ENCODE measurements at places on chromosomes 4 and X.

DNA sequence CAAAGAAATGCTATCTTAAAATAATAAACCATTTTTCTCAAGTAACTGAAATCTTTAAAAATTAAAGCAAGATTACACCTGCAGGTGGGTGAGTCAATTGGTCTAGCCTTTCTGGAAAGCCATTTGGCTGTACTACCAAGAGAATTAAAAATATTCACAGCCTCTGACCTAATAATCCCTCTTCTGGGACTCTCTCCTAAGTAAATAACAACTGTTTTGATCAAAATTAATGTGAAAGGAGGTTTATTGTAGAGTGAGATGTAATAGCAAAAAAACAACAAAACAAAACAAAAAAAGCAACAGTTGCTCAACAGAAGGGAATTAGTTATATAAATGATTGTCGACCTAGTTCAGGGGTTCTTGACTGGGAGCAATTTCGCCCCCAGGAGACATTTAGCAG is 89.0 kb downstream of the GEMIN8 start:
- no peak for DNase-seq

GRCh38 chr4:921830-922331 is 10.2 kb downstream of the GAK start:
- DNase-seq = no peak

- DNase-seq = no peak
These were observed 49.4 kb downstream of the LPAR4 start for GRCh38 chrX:78796916-78797315.

- no peak for DNase-seq
These were observed 633.5 kb upstream of the FAT1 start for GRCh38 chr4:187357045-187357643.

GRCh38 chrX:41796046-41796445 is 72.1 kb downstream of the GPR82 start:
- DNase-seq = no peak
